ENCODE measurements at places on chromosomes 11 and 22.

DNA sequence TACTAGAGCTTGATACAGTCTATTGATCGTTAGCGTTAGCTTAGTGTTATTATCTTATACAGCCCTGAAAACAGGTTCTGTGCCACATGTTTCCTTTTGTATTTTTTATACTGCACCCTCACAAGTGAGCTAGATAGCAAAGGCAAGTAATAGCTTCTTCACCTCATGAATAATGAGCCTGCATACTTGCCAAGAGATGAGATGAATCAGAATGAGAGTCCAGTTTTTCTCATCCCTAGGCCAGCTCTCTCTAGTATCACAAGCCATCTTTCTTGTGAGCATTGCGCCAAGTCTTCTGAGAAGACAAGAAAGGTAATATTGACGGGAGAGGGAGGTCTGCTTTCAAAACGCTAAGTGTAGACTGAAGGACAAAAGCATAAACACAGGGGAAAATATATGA, 8.7 kb upstream of the CARD18 start:
- no peak for DNase-seq

GRCh38 chr11:57899378-57899777, 124.3 kb upstream of the OR9Q1 start:
- no peak for DNase-seq

DNA sequence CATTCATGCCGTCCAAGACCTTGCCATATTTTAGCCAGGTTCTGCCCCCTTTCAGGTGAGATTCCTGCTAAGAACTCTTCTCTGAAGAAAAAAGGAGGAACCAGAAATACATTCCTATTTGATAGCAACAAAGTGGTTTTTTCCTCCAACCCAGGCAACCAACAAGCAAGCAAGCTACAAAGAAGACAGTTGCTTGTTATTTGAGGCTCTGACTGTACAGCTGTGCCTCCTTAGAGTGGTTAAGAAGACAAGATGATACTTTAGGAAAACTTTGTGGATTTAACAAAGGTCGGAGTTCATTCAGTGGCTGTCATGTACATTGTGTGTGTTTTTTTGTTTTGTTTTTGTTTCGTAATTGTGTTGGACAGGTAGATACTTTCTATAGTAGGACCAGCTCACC, 21.7 kb downstream of the TEAD1 start:
- no peak for DNase-seq

DNA sequence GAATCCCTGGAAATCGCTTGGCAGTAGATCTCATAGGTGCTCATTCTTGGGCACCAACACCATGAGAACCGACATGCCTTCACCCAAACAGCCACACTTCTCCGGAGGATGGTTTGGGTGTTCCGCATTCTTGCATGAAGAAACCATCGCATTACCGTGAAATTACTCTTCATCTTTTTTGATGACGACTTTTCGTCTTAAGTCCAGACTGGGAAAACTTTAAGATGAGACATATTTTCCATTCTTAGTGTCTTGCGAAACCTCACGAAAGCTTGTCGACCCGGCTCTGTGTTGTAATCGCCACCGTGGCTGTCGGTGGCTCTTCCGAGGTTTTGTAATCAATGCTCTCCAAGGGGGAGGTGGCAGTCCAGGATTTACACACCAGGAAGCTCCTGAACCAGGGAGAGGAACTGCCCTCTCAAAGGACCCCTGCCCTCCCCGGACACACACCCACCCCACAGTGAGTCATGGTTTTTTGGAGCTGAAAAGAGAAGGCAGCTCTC, 1.7 kb downstream of the TOM1 start:
- DNase-seq: peak; percentile 99

GRCh38 chr11:130457623-130458409, 9.4 kb downstream of the ADAMTS15 start:
- DNase-seq: peak; percentile 42

DNA sequence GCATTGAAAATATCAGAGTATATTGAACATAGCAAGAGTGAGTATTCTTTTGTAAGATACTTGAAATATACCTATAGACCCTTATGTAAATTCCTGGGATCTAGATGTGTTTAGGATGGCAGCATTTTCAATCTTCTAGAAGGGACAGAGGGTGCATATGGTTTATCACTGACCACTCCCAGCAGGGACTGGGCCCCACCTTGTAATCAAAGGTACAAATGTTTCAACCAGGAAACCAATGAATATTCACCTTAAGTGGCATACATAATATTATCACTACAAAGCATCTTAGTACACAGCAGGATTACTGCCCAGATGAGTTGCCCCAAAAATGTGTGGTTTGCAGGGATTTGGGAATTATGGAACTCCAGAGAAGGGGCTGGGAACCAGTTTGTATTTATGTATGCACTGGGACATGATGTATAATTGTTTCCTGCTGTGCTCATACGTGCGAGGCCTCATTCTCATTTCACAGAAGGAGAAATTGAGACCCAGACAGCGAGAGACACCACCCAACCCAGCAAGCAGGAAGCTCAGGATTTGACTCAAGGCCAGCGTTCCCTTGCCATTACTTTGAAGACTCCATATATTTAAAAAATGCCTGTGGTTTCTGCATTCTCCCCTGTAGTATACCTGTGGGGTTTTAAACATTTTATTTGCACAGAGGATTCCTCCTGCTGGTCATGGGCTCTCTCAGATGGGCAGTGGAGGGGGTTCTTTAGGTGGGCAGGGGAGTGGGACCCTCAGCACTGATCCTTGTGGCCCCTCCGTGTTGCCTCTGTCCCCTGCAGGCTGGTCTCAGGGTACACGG, 5.2 kb downstream of the APOL4 start:
- no peak for DNase-seq

DNA sequence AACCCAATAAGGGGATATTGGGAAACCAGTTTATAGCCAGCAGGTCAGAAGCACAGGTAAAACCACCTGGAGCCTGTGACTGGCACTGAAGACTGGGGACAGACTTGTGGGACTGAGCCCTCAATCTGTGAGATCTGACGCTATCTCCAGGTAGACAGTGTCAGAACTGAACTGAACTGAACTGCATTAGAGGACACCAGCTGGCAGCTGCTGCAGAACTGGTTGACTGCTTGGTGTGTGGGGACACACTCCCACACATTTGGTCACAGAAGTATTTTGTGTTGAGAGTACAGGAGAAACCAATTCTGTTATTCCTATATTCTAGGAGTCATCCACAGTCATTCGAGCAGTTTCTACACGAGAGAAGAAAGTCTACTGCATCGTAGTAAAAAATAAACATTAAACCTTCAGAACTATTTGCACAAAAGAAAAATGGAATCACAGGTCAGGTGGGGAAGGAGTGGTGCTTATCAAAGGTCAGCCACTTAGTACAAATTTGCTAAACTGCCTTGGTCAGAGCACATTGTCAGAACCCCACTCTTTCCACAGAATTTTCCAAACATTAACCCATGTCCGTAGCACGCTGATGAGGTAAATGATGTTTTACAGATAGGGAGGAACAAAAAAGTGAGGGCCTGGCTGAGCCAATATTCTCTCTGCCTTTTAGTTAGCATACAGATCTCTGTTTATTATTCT, 77.2 kb downstream of the SIK3 start:
- DNase-seq: no peak

- DNase-seq: peak; percentile 63
These were observed 401.0 kb downstream of the LARGE1 start for GRCh38 chr22:33519071-33519973.

GRCh38 chr22:22979954-22980353, 90.4 kb upstream of the GNAZ start:
- DNase-seq: no peak

DNA sequence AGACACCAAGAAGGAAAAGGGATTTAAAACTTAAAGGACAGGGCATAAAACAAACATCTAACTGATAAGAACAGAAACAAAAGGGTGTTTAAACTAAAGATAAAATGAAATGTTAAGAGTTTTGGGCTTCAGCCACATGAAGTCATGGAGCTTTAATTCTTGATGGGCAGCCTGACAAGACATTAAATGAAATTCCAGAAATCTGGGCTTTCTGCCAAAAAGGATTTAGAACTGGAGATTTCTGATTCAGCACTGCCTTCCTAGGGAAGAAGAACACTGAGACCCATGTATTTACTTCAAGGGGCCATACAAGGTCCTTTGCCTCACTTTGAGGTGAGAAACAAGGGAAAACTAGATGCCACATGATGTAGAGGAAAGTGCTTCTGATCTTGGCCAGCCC, 355.9 kb upstream of the RAG2 start:
- DNase-seq: no peak

- no peak for DNase-seq
These were observed 39.9 kb downstream of the PTPRJ start for GRCh38 chr11:48020092-48020755.

GRCh38 chr11:104011044-104011443, 25.4 kb upstream of the DDI1 start:
- DNase-seq: peak; percentile 11

Measured in cardiac fibroblast (primary cell).